Stimulated activated CD4-positive, alpha-beta T cell treated with anti-CD3 and anti-CD28 coated beads, Interleukin-1b, Interleukin-23, amount 100 ng/mL, for 1 hour (primary cell): ENCODE measurements at places on chromosomes 2 and 18.

DNA sequence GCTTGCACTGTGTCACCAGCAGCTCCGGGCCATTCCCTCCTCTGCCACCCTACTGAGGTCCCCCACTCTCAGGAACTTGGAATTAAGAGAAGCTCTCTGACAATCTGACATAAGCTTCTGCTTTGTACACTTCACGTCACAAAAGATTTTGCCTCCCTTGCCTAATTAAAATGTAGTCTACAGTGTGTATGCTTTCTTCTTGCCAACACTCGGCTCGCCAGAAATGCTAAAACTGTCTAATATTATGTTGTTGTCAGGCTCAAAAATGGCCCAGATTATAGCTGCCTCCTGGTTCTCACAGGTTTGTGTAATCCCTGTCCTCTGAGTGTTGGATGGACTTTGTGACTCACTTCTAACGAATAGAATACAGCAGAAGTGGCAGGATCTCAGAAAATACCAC, 474.7 kb downstream of the MBD2 start:
- no peak for DNase-seq

DNA sequence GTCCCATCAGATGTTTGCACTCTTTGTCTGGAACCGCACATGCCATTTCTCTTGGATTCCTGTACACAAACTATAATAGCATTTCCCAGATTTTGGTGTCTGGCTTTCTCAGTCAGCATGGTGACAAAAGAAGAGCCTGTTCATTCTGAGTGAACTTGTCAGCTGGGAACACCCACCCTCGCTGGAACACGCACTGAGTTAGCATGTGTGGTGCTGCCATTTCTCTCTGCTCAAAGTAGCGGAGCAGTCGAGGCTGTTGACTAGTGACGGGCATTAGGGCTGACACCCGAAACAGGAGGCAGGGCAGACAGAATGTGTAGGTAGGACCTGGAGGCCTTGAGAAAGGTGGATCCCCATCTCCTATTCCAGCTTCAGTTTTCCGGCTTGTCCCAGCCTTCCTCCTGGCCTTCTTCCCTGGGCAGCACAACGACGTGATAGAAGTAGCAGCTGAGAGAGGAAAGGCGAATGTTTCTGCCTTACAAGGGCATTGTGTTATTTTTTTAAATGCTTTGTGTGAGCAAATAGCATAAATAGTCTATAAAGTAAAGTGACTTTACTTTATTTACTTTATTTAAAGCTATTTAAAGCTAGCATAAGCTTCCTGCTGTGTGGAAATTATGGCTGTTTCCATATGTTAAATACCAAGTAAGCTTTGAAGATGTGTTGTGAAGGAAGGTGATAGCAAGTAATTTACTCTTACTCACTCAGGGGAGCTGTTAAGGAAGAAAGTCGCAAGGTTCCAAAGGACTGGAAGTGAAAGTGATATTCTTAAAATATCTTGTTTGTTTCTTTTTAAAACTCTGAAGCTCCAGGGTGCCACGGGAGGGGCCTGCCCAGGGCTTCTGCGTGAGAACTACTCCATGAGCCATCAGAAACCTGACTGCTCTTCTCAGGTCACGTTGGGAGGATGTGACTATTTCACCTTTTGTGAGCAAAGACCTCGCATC, 272.6 kb downstream of the NEDD4L start:
- DNase-seq = no peak

GRCh38 chr2:149650006-149650405, 62.4 kb upstream of the MMADHC start:
- DNase-seq = no peak

- no peak for DNase-seq
Observed at GRCh38 chr2:15993666-15994065, 53.3 kb downstream of the MYCN start.

DNA sequence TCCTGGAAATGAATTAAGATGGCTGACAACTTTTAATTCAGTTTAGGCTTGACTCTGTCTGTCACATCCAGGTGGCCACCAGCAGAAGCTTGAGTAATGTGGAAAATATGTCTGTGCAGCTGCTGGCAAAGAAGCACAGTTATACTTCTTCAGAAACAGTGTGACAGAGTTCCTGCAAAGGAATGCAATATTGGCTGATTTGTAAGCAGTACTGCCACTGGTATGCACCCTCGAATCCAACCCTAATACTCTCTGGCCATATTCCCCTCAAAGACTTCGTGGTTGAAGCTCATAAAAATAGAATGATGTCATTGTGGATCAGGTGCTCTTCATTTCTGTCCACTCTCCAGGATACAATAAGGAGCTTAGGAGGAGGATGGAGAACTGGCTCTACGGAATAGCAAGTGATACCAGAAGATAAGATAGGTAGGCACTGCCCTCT, 86.2 kb downstream of the METTL8 start:
- no peak for DNase-seq

GRCh38 chr2:107461301-107461700, 365.4 kb upstream of the RGPD4 start:
- DNase-seq = no peak

DNA sequence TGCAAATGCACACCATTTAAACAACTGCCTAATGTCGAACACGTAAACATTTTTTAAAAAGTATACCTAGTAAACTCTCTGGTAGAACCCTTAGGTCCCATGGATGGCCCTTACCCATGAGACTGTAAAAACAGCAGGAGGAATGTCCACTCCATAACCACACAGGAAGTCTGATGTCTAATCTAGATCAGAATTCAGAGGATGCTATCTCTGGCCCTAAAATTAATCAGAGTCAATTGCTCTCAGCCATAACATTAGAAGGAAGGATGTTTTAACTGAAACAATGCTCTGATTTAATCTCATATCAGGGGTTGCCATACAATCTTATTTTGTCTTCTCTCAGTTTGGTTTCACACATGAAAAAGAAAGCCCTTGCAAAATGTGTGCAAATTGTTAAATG, 416.3 kb upstream of the PIK3C3 start:
- no peak for DNase-seq

DNA sequence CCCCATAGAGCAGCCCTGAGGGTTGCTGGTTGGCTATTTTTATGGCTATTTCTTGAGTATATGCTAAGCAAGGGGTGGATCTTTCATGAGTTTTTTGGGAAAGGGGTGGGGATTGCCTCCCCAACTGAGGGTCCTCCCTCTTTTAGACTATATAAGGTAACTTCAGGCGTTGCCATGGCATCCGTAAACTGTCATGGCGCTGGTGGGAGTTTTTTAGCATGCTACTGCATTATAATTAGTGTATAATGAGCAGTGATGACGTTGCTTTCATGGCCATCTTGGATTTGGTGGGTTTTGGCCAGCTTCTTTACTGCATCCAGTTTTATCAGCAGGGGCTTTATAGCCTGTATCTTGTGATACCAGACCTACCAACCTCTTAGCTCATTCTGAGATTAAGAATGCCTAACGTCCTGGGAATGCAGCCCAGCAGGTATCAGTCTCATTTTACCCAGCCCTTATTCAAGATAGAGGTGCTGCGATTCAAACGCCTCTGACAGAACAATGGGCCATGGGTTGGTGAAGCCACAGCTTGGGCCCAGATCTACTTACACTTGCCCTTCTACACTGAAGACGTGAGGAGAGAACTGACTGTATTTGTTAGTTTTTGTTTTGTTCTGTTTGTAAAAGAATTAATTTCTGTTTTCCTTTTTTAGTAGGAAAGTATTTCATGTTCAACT, 53.8 kb upstream of the TMEM163 start:
- no peak for DNase-seq

- DNase-seq = no peak
Observed at GRCh38 chr2:96369186-96369585, 33.6 kb downstream of the NCAPH start.

- DNase-seq = no peak
Observed at GRCh38 chr2:42931146-42931817, 138.9 kb upstream of the HAAO start.

GRCh38 chr2:119523383-119523951, 816 bp downstream of the SCTR start:
- no peak for DNase-seq

DNA sequence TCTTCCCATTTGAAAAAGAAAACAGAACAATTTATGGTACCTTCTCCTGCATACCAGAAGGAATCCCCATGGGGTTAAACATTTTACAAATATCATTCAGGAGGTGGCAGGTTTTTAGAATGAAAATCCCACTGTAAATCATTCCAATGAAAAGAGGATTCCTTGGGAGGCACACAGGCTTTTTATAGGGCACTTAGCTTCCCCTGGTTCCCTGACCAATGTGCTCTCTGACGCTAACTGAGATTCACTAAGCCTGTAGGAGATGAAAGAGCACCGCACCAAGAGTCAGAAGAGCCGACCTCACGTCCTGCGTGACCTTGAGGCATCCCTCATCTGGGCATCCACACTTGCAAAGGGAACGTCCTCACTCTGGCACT, 82.5 kb downstream of the CMPK2 start:
- no peak for DNase-seq

DNA sequence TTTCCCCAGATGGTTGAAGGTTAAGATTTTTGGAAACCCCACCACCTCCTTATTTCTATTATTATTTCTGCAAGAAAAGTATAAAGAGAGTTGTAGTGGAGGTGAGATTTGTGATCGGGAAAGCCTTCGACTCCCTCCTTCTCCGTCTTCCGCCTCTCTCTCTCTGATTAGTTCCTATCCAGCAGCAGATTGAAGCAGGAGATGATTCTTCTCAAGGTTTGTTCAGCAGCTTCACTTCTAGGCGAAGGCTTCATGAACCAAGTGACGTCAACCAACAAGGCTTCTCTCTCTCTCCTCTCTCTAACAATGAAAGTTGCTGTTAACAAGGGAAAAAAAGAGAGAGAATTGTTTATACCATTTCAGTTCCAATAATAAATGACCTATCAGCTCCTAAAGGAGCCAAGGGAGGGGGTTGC, at the start of gene BAZ2B:
Gene BAZ2B, minus strand, starts transcription at position 263 of the 416 bp plus-strand sequence. CDS start 137,829 bp downstream, outside the sequence.
- DNase-seq = no peak

GRCh38 chr2:133331436-133331835, 236.8 kb downstream of the NCKAP5 start:
- DNase-seq = no peak

- no peak for DNase-seq
Observed at GRCh38 chr2:222568865-222569264, 87.0 kb downstream of the FARSB start.

GRCh38 chr18:3903337-3903736, 453.4 kb downstream of the TGIF1 start:
- no peak for DNase-seq

- DNase-seq = no peak
Observed at GRCh38 chr2:105323111-105323510, 6.4 kb downstream of the TGFBRAP1 start.

DNA sequence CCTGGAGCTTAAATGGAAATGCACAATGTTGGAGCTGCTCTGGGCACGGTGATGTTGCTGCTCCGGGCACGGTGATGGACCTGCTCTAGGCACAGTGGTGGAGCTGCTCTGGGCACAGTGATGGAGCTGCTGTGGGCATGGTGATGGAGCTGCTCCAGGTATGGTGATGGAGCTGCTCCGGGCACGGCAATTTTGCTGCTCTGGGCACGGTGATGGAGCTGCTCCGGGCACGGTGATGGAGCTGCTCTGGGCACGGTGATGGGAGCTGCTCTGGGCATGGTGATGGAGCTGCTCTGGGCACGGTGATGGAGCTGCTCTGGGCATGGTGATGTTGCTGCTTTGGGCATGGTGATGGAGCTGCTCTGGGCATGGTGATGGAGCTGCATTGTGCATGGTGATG, 79.7 kb downstream of the LDLRAD4 start:
- DNase-seq = no peak

DNA sequence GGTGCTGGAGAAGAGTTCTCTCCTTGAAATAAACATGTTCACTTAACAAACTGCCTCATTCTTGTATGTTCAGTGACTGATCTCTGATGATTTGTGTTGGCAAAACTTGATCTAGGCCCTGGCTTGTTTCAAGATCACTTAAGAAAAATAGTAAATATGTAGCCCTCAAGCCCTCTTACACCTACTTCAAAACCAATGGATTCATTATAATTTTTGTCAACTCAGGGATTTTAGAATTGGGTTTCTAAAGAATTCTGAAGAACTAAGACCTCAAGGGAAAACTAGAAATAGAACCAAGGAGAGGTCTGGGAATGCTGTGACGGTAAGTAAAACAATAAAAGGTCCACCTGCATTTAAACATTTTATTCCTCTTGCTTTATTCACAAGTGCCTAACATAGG, 1731.6 kb upstream of the CELF4 start:
- DNase-seq = no peak

DNA sequence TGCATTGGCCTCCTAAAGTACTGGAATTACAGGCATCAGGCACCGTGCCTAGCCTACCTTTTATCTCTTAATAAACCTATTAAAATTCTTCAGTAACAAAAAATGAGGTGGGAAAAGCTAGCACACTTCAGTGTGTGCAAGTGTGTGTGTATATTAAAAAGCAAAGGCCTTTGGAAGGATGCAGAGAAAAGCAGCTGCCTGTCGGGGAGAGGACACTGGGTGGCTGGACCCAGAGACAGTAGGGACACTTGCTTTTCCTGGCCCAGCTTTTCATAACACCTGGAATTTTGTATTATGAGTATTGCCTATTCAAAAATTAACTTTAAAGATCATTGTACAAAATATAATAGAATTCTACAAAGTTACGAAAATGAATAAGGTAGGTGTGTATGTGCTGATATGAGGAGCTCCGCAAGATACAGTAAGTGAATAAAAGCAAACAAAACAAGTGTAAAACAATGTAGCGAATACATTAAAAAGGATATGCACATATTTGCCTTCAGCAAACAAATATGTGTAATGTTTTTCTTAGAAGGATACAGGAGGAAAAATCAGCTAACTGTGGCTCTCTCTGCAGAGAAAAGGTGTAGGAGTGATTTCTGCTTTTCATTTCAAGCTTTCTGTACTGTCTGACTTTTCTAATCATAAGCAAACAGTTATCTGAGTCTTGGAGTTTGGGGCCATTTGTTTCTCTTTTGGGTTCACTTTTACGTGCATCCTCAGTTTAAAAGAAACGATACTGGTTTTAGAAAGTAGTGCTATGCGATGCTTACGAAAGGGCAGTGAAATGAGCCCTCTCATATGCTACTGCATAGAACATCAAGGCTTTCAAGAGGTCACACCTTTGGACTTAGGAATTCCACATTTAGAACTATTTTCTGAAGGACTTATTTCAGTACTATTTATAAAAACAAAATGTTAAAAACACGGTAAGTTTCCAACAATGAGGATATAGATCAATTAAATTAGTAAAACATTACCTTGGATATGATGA, 70.8 kb downstream of the USP40 start:
- DNase-seq = no peak

DNA sequence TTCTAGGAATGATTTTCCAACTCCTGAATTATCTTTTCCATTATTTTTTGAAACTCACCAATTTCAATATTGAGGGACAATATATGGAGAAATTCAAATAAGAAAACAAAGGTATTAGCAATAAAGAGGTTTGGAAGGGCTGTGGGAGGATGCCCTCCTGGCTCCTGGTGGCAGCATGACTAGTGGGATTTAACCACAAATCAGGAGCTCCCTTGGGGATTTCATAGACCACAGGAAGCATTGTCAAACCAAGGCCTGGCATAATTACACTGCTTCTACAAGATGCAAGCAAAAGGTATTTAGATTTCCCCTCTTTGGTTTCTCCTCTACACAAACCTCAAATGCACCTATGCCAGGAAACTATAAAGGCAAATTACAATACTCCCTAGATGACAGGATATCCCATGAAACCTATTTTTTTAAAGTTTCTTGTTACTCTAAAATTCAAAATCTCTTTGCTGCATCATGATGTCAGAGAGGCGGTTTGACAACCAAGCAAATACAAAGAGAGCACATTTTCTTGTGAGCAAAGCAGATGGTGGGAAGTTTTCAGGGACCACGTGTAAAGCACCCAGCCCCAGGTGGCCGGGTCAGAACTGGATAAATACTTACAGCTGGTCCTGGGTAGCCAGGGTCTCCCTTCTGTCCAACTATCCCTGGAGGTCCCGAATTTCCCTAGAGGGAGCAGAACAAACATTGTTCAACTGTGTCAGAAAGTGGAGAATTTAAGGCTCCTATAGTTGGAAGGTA, 67.9 kb downstream of the COL6A3 start:
- DNase-seq = no peak
